ENCODE measurements at places on chromosomes 5 and 9. TPM values are rescaled to one million over a fixed set of nuclear protein-coding genes. Genes with fewer than 3 reads are reported as not detected.

DNA sequence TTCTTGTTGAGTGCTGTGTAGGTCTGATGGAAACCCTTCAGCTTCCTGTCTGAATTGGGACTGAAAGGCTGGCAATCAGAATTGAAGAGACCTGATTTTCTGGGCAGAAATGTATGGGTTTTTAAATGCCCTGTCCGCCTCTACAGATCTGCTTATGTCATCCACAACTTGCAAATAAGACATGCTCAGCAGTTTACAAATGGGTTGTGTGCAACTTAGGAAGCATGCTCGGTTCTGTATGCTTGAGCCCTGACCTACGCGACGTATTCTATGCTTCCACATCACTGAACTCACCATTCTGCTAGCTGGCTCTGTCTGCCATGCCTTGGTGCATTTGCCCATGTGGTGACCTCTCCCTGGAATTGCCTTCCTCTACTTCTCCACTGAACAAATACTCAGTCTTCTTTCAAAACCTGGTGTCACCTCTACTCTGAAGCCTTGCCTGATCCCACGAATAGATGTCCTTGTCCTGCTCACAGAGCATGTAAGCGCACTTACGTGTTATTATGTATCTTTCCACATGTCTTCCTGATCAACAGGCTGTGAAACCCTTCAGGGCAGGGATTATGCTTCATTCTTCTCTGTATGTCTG, 194.2 kb downstream of the ERCC6L2 start:
- DNase-seq = no peak

Gene PCAT7
- polyA plus RNA-seq = 7.9 TPM

Gene BHMT2
- polyA plus RNA-seq = 3.0 TPM

DNA sequence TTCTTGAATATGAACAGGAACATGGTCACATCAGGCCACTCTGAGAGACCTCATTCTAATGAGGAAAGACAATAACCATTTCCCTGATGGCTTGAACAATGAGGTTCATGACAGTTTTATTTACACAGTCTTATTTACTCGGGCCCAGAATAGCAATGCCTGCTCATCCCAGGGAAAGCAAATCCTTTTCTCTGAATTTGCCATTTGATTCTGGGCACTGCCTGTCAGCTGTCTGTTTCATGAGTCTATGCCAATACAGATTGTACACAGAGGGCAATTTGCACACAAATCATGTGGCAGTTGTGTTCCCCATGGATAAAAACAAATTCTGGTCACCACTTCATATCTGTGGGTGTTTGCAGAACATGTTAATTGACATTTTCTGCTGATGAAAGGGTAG, 492.5 kb downstream of the ACTL7B start:
- no peak for DNase-seq

- no peak for DNase-seq
Measured at GRCh38 chr5:2727550-2727949, 23.9 kb downstream of the IRX2 start.

Gene RANBP3L
- 0.47 TPM for polyA plus RNA-seq

Gene VAV2
- 13.5 TPM for polyA plus RNA-seq

- DNase-seq = no peak
Measured at GRCh38 chr5:127981498-127981897, 102.1 kb upstream of the SLC12A2 start.

Gene IL7R
- polyA plus RNA-seq = 2.4 TPM

DNA sequence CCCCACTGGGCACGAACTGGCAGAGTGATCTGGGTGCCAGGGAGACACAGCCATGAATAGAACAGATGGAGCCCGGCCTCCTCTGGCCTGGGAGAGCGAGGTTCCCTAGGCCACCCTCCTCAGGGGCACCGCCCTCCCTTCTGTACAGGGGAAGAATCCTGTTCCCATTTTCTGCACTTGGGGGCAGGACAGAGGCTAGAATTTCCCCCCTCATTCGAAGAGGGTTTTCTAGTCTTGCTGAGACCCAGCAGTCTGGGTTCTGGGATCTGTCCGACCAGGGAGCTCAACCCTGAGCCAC, 52.7 kb downstream of the COL5A1 start:
- DNase-seq = no peak

Gene FSD1L
- polyA plus RNA-seq = 17.0 TPM

DNA sequence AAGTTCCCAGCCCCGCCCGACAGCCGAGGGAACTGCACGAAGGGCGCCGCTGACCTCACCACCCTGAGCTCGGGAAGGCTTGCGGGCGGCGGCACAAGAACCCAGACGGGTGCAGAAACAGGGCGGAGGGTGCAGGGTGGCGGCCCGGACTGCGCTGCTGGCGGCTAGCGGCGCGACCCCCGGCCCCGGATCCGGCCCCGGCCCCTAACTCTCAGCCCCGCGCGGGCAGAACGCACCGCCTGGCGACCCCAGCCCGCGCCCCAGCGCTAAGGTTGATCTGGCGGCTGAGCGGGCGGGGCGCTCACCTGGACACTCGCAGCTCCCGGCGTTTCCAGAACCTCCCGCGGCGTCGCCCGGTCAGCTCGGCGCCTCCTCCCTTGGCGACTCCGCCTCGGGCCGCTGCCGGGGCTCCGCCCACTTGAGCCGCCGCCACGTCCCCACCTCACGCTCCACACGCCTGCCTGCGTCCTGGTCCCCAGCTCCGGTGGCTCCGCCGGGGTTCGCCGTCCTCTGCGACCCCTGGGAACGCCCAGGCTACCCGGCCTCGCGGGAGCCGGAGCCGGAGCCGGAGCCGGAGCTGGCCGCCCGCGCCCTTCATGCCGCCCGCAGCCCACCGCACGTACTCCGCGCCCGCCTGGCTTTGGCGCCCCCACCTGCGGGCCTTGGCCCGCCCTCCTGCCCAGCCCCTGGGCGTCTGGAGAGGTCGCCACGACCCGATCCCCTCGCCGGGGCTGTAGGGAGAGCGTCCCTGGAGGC, at the start of gene P4HA2:
P4HA2 (minus strand) TSS at position 369 of the 756 bp plus-strand sequence. CDS start 9,227 bp downstream, outside the sequence.
- no peak for DNase-seq

GRCh38 chr9:125529589-125530515, 177.2 kb downstream of the MAPKAP1 start:
- DNase-seq = no peak

Data from forelimb muscle (tissue), 1 donor.